ENCODE measurements at places on chromosomes 6 and 20.

DNA sequence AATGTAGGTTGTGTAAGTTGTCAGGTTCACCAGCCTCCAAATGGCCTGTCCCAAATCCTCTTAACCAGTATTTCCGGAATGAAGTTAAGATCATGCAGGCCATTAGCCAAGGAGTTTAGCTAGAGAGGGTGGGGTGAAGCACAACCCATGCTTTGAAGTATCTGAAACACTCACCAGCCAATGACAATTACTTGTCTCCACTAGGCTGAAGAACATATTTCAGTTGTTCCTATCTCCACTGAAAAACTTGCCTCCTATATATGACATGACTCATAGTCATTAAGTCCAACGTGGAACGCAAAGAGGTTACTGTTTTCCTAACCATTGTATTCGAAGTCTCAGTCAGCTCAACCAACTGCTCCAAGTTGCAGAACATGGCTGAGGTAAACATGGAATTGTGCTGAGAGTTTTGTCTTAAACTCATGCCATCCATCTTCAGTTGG, 37.4 kb upstream of the TNFAIP3 start:
- DNase-seq: no peak

DNA sequence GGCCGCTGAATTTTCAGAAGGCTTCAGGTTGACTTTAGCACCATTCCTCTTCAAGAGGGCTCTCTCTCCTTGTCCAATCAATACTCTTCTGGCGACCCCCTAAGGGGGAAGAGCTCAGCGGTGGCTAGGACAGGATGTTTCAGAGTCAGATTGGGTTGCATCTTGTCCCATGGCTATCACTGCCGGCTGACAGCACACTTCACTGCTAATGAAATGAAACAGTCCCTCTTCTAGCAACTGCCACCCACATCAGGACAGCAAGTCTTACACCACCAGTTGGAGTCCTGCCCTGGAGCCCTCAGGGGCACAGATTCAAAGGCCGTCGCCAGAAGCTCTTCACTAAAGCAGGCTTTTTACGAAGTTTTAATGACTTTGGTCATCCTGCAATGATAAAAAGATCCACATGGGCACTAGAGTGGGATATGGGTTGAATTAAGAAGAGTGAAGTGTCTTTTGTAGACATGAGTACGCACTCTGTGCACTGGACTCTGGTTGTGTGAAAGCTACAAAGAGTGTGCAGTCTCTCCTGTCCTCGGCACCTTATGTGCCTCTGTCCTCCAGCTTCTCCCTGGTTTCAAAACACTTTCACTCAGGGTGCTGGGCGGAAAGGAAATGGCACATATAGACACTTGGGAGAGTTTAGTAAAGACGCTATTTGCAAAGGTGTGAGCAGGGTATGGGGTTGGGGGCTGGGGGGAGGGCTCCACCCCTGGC, 66.1 kb upstream of the SLC22A16 start:
- no peak for DNase-seq

- no peak for DNase-seq
Observed at GRCh38 chr6:102950967-102951366, 1557.5 kb downstream of the GRIK2 start.

DNA sequence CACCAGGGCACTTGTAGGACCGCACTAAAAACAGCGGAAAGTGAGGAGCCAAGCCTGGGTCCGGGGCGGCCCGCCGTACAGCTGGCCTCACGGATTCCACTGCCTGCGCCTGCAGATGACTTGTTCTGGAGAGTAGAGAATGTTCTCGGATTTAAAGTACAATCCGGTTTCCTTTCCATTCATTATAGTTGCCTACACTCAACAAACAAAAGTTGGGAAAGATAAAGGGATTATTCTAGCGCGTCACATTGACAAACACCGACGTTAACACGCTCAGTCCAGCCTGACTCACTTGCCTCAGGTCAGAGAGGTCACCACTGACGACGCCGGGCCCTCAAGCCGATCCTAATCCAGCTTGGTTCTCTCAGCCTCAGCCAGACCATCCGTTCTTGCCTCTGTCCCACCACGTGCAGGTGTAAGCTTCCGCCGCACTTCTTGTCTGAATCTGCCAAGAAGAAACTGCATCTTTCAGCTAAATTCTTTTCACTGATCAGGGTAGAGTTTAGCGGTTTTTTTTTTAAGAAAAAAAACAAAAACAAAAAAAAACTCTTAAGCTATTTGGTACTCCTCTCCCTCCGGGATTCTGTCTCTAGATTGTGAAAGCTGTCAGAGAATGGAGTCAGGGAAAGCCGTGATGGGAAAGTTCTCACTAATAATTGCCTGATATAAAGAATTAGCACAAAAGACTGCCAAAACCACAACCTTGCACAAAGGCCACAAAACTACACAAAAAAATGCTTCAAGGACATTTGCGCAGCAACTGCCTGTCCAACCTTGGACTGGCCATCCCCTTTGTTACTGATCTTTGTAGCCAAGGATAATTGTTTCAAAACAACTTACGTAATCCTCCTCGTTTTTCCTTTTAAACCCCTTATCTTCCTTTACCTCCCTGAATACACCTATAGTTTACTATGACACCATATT, 1.1 kb upstream of the PHF10 start:
- DNase-seq: peak; percentile 67

DNA sequence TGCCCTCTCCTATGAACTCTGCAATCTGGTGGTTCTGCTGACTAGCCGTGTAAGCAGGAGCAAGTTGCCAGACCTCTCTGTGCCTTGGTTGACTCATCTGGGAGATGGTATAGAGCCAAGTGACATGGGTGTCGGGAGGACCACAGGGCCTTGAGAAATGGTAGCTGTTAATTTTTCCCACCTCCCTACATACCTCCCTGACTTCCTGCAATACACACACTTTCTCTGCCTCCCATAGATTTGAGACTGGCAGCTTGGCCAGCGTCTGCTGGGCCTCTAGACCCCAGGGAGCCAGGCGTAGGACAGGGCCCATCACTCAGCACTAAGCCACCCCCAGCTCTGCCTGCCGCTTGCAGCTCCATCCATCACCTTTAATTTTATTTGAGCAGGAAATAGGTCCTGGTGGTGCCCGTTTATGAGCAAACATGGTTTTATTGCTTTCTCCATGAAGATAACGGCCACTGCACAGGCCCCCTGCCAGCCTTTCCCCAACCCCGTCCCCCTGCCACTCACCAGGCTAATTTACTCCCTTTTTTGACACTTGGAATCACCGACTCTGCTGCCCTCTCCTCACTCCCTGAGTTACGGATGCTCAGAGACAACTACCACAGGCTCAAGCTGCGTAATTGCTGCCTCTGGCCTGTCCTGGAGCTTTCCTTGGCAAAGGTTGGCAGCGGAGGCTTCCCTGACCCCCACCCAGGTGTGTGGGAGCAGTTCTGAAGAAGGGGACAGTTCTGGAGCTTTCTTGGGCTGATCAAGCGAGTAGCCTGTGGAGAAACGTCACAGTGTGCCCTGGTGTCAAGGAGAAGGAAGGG, 11.1 kb downstream of the GLP1R start:
- DNase-seq: no peak

- no peak for DNase-seq
Observed at GRCh38 chr20:54070187-54070987, at the start of gene BCAS1. BCAS1 (minus strand) TSS chr20:54070594; CDS start chr20:54058718, 11,876 bp downstream.

- no peak for DNase-seq
Observed at GRCh38 chr20:41717483-41717882, 99.3 kb upstream of the CHD6 start.

DNA sequence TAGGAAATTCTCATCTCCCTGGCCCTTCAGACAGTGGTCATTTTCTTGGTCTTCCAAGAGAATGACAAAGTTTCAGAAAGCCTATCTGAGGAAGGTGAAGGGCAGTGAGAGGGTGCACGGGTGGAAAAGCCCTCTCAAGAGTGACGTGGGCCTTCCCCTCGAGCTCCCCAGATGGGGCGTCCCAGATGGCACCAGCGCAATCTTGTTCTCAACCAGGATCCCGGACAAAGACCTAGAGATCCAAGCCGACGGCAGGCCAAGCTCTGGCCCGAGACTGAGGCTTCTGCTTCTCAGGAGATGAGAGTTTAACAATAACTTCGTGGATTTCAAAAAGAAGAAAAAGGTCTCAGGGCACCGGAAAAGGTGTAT, 797 bp upstream of the ZNF133 start:
- DNase-seq: no peak

GRCh38 chr6:47059216-47059885, 17.2 kb upstream of the ADGRF1 start:
- no peak for DNase-seq

GRCh38 chr6:30824698-30825097, 59.6 kb upstream of the DDR1 start:
- DNase-seq: no peak

DNA sequence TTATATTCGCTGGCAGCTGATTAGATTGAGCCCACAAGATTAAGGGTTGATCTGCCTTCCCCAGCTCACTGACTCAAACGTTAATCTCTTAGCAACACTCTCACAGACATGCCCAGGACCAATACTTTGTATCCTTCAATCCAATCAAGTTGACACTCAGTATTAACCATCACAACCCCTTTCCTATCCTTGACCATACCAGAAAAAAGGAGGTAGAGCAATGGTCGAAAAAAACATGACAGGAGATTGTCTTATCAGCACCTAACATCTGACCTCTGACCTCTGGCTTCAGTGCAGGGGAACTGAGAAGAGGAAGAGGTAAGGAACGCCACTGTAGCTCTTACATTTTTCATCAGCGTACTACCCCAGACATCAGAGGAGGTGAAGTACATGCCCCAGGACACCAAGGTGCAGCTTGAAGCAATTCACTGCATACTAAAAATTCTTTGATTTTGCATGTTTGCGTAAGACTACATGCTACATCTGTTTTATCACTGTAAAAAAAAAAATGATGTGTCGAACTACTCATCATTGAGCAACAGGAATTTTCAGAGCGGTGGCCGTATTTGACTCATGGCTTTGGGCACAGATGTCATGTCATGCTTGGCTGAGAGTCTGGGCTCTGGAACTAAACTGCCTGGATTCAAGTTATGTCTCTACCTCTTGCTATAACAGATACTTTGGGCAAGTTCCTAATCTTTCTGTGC, 188.0 kb upstream of the TAB2 start:
- no peak for DNase-seq

DNA sequence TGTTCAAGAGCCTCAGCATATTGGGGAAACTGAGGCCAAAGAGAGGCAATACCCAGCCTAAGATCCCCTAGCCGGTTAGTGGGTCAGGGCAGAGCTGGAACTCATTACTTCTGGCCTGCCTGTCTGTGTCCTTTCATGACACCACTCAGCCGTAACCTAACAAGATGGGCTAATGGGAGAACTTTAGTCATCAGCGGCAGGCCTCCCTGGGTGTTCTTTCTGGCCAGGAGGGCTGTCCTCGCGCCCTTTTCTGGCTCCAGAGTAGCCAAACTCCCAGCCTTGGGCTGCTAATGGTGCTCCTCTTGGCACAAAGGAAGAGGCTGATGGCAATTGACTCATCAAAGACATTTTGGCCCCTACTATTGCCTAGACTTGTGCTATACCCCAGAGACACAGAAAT, 76.6 kb downstream of the NCR2 start:
- no peak for DNase-seq

- DNase-seq: no peak
Observed at GRCh38 chr6:20458027-20458894, 56.6 kb downstream of the E2F3 start.

Measured in pulmonary artery endothelial cell (primary cell).